CD4-positive, alpha-beta T cell treated with Interleukin-6 at 100 ng/mL for 8 hours (primary cell): ENCODE measurements at places on chromosomes 12 and 14.

- DNase-seq: no peak
Measured at GRCh38 chr14:59247801-59248584, 59.5 kb downstream of the DAAM1 start.

- DNase-seq: peak; percentile 35
Measured at GRCh38 chr12:8991371-8992345, 2.3 kb downstream of the KLRG1 start.

DNA sequence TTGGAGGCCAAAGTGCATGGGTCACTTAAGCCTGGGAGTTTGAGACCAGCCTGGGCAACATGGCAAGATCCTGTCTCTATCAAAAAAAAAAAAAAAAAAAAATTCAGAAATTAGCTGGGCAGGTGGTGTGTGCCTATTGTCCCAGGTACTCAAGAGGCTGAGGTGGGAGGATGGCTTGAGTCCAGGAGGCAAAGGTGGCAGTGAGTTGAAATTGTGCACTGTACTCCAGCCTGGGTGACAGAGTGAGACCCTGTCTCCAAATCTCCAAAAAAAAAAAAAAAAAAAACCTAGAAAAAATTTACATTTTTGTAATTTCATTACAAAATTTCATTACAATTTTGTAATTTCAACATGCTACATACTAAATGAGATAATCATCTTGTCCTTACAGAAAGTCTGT lies 42.7 kb downstream of the SYNE2 start:
- no peak for DNase-seq

DNA sequence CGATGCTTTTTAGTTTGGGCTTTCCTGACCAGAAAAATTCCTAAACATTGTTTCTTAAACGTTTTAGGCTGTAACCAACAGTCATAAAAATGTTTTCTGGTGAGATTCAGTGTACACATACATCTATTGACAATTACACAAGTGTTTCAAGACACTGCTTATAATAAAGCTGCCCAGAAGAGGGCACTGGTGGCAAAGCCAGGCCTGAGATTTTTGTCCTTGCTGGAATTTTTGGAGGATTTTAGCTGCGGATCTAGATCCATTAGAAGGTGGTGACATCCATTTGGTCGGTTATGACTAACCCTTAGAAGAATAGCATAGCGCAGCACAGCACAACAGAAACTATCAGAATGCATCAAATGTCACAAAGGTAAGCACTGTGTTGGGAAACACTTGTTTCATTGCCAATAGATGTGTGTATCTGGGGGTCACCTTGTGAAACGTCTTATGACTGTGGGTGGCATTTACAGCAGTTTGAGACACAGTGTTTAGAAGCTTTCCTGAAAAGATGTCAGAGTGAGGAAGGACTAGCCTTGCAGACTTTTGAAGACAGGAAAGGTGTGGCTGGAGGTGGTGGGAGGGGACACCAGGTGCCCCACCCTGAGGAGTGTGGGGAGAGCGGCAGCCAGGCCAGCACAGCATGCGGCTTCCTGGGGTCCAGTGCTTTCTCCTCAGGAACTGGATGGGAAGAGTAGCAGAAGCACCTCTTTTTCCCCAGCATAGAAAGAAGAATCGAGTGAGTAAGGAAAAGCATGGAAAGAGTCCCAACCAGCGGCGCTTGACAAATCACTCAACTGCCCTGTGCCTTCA lies 54.7 kb upstream of the FKBP4 start:
- DNase-seq: no peak

- DNase-seq: no peak
Measured at GRCh38 chr14:97158102-97158501, 360.9 kb downstream of the VRK1 start.

DNA sequence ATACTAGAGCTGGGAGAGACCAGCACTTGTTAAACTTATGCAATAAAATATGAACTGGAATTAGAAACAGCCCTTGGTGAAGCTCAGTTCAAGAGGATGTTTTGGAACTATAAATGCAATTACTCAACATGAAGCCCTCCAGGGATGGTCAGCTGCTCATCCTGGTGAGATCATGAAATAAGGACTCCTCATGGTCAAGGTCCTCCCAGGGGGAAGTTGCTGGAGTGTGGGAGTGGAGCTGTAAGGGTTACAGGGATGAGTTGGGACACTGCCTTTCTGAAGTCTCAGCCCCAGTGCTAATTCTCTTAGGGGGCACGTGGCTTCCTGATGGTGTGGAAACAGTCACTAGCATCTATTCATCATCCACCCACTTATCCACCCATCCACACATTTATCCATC lies 301.7 kb upstream of the SFSWAP start:
- DNase-seq: no peak

DNA sequence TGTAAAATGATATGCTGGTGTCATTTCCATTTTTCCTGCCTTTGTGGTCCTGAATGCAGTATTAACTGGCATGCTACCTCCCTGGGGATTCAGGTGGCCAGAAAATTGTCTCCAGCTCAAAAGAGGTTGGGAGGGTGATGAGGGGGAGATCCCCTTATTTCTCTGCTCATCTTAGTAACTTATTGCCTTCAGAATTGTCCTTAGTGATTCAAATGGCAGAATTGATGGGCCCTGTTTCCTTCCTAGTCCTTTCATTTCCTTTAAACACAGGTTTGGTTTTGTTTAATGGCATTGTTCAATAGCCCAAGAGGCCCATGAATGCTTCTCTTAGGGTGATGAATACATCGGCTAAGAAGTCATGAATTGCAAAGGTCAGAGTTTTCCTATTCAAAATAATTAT lies 207.0 kb downstream of the SLC41A2 start:
- DNase-seq: no peak

GRCh38 chr14:104223101-104224041 lies 85.0 kb downstream of the KIF26A start:
- DNase-seq: no peak

GRCh38 chr12:89260841-89261637 lies 91.3 kb downstream of the DUSP6 start:
- no peak for DNase-seq

DNA sequence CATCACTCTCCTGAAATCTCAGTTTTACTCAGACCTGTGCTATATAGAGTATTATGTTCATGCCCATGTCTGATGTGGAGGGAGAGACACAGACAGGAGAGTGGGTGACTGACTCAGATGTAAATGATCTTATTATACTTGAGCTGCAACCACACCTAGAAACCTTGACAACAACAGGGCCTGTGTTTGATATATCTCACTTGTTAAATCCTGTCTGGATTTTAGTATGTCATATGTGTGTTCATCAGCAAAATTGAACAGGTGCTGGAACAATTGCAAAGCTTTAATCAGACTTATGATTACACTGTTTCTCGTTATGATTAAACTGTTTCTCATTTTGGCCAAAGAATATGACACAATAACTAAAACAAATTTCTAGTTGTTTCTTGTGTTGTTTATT lies 37.7 kb downstream of the DIP2B start:
- DNase-seq: peak; percentile 8

DNA sequence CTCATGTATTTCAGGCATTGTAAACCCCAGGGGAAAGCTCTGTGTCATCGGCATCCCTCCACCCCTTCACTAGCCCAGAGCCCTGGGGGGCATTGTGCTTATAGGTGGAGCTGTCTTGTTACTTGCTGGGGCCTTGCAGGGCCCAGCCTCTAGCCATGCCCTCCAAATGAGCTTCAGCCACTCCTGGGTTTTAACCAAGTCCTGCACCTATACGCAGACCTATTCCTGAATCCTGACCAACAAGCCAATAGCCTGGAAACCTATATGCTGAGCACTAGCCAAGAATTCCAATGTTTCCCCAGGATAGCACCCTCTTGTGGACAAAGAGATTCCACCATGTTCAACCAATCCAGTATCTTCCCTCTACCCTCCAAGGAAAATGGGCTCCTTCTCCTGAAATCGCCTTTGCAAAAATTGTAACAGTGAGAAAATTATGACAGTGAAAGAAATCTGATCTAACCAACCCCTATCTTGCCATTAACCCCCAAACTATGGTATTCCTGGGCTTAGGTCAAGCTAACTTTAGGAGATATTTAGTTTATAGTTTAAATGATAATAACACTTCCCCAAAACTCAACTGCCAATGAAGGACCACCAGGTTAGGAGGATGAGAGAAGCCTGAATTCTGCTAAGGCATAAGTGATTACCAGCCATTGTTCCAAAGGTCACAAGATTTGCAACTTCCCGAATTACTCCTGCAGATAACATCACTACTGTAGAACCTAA lies 55.5 kb downstream of the TTC7B start:
- DNase-seq: no peak

GRCh38 chr12:75819512-75819911 lies 212.1 kb downstream of the PHLDA1 start:
- DNase-seq: no peak
